ENCODE measurements at places on chromosomes 2 and 18.
A peak's percentile ranks its signal among the peaks of the same experiment; 100 is the strongest.

GRCh38 chr2:39481611-39482010 is 44.5 kb upstream of the MAP4K3 start:
- no peak for DNase-seq

- no peak for DNase-seq
Measured at GRCh38 chr2:191434072-191434471, 188.9 kb downstream of the MYO1B start.

GRCh38 chr2:147479358-147479757 is 365.5 kb upstream of the ACVR2A start:
- no peak for DNase-seq

GRCh38 chr18:5620289-5620688 is 76.5 kb upstream of the EPB41L3 start:
- DNase-seq, result no peak

- DNase-seq, result peak; percentile 91
Measured at GRCh38 chr2:219177552-219178376, at the start of gene RETREG2. RETREG2 (plus strand) TSS chr2:219178275; CDS start chr2:219178353, 78 bp downstream.

DNA sequence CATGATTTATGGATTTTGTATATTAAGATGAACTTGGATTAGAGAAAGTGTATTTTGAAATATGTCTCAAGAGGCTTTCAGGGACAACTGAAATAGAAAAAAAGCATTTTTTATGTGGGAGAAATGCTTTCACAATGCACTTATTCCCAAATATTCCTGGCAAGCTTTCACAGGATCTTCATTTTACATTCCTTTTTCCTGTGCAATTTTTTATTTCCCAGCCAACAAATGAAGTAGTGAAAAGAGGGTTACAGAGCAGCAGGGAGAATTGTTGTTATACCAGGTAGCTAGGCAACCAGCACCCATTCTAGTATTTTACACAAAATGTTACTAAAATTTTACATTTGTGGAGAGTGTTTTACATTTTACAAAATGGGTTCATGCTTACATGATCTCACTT is 167.0 kb upstream of the RPRM start:
- DNase-seq, result no peak

DNA sequence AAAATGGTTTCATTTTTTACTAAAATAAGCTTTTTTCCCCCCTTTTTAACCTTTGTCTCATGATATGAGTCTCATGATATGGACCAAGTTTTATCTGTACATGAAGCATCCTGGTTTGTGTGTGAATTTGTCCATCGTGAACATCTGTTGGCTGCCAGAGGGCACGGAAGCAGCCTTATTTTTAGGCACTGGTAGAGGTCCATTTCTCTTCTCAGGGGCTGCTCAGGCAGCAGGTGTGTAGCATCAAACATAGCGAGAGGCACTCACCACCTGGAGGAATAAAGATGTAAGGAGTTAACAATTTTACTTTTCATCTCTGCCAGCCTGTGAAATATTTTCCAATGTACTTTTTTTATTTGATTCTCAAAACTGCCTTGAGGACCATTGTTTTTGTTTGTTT is 134.5 kb downstream of the RHBDD1 start:
- no peak for DNase-seq

- no peak for DNase-seq
Measured at GRCh38 chr2:66698091-66698490, 263.2 kb downstream of the MEIS1 start.

All from Ammon's horn (tissue), 1 donor.